ENCODE measurements at places on chromosomes 7 and 10. TPM values are rescaled to one million over a fixed set of nuclear protein-coding genes. Genes with fewer than 3 reads are reported as not detected.

The NKX2-3 gene
- 1.2 TPM for total RNA-seq

The CNNM2 gene
- total RNA-seq, result 6.8 TPM

The CYP3A5 gene
- total RNA-seq, result 1.9 TPM

DNA sequence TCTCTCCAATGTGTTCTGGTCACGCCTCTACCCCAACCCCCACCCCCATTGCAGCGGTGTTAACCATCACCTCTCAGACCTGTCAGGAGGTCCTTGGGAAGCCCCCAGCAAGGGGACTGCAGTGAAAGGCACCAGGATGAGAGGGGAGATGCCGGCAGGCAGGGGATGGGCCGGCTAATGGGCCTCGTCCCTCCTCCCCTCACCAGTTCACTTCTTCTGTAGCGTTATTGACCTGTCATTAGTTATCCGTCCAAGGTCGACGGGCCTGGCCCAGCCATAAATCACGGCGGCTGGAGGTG is 18.8 kb downstream of the POLL start:
- DNase-seq, result no peak

DNA sequence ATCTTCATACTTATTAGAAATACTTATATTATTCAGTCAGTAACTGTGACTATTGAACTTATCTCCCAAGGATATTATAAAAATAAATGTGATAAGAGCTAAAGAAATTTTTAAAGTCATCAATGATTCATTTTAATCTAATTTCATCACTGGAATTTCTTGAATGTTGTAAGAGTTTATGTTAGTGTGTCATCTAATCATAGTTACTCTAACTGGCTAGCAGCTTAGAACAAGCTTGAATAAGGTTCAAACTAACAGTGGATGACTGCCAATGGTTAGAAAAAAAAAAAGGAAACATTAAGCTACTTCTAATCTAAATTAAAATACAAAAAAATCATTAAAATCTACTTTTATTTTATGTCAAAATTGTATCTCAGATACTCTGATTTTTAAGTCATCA is 1066.3 kb downstream of the CNTNAP2 start:
- no peak for DNase-seq

DNA sequence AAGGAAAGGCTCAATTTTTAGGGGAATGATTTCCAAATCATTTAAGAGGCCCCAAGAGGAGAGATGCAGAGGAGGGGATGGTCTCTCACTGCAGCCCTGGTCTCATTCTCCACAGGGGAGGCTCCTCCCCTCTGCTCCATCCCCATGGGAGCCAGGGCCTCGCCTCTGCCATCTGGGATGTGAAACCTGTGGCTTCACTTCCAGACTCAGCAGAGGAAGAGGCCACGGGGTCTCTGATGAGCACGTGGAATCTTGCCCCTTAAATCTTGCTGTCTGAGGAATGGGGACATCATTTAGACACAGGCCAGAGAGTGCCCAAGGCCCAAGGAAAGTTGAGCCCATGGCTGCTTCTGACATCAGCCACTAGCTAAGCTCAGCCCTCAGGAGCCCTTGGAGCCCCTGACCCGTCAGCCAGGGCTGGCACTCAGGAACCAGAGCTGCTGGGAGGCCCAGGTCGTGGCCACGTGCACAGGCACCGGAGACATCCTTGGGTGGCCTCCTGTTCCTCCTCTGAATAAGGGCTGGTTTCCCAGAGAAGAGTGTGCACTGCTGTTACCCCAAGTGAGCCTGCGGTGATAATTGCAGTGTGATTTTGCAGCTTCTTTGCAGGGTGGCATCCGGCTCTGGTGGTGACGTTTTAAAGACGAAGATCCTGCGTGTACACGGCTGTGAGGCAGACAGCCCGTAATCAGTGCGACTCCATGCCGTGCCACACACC is 50.5 kb downstream of the VIPR2 start:
- DNase-seq, result no peak
